ENCODE measurements at places on chromosomes 1 and 21.

- no peak for DNase-seq
These were observed 79.5 kb downstream of the JAK1 start for GRCh38 chr1:64886877-64887276.

- DNase-seq = no peak
These were observed 187.6 kb upstream of the FAM78B start for GRCh38 chr1:166354406-166354805.

GRCh38 chr1:62595647-62596046 lies 1.7 kb upstream of the ANGPTL3 start:
- no peak for DNase-seq

GRCh38 chr1:167551362-167551761 lies 2.2 kb downstream of the CREG1 start:
- no peak for DNase-seq

- no peak for DNase-seq
These were observed 5.7 kb upstream of the CSTB start for GRCh38 chr21:43781846-43782245.

- DNase-seq = no peak
These were observed 3.1 kb downstream of the TRAF5 start for GRCh38 chr1:211329764-211330201.

DNA sequence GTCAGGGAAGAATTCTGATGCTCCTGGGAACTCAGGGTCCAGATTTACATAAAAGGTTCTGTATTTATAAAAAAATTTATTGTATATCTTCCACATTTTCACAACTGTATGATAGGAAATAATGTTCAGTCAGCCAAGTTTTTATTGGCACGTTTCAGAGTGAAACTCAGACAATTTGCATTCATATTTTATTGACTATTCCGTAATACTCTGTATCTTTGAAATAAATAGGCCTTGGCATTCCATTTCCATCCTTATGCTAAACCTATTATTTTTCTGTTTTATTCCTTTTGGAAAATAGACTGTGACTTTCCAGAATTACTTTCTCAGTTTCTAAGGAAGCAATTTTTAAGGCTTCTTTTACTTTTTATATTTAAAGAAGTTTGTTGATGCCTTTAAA lies 329.0 kb downstream of the OLFM3 start:
- no peak for DNase-seq

DNA sequence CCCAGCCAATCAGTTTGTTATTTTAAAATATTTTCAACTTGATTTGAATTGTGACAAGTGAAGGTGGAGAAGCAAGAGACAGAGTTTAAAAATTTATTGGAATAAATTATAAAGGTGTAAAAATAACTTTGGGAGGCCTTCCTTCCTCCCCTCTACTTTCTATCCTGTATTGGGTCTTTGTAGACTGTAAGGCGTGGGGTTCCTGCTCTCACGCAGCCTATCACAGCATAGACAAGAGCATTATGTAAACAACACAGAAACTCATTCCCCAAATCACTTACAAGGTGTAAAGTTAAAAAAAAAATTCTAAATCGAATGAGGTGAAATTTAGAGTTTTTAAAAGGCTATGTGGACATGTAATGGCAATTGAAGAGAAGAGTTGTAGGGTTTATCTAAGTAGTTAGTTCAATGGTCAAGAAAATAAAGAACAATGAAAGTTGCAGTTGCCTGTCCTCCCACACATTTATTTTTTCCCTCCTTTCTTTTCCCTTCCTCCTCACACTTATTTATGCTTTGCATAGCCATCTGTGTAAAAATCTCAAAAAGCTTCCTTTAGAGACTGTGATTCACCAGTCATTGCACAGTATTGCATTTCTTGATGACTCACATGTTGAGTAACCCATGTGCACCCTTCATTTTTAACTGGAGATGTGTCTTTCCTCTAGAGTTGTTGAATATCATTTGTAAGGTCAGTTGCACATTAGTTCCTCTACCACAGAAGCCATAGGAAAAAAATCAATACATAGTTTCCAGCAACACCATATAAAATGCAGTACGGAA lies 242.2 kb downstream of the PTPRC start:
- no peak for DNase-seq
